Stimulated activated naive CD4-positive, alpha-beta T cell treated with Interleukin-2 at 50 U/mL for 16 hours (primary cell): ENCODE measurements at places on chromosomes 11 and 22.

- no peak for DNase-seq
These were observed 14.7 kb downstream of the LAYN start for GRCh38 chr11:111555255-111555654.

GRCh38 chr11:95925011-95925410, 1.1 kb upstream of the MTMR2 start:
- DNase-seq = no peak

GRCh38 chr11:101180481-101180880, 50.9 kb upstream of the PGR start:
- DNase-seq = no peak

GRCh38 chr22:24144778-24145085, 36.6 kb upstream of the SUSD2 start:
- no peak for DNase-seq

GRCh38 chr11:995752-996420, 40.6 kb downstream of the MUC6 start:
- no peak for DNase-seq

DNA sequence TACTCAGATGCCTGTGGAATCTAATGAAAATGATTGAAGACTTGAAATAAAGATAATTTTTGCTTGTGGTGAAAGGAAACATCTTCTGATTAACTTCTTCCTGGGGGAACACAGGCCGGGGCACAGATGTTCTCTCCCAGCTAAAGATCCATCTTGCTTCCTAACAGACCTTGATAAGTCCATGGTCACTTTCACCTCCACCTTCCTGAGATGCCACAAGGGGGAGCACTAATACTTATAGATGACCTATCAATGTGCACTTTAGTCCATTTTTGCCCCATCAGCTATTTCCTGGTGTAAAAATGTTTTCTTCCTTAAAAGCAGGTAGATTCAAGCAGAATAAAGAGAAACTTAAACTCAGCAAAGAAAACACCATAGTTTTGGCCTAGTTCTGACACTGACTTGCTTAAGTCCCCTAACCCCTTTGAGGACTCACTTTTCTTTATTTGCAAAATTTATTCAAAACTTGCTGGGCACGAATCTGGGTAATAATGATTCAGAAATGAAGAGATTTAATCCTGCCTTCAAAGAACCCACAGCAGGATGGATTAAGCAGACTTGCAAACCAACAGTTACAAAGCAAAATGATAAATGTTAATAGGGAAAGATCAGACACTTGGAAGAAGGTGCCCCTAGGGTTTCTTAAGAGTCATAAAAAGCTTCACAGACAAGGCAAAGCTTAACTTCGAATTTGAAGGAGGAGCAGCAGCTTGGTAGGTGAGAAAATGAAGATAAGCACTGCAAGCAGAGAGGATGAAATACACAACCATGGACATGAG, 158.7 kb downstream of the RAB38 start:
- peak; percentile 8 for DNase-seq

DNA sequence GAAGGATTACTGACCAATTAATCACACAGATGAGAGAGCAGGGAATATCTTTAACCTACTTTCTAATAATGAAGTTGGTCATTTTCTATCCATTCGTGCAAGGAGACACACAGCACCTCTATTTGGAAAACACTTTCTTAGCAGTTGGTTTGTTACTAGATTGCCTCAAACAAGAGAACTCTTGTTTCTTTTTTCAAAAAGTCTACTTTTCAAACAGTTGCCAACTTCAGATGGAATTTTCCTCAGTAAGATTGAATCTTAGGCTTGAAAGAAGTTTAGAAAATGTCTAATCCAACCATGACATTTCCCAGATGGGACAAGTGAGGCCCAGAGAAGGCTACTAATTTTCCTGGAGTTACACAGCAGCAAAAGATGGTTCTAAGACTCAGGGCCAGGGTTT, 42.4 kb upstream of the SMTN start:
- no peak for DNase-seq

GRCh38 chr11:102110761-102111010, 439 bp downstream of the YAP1 start:
- no peak for DNase-seq

DNA sequence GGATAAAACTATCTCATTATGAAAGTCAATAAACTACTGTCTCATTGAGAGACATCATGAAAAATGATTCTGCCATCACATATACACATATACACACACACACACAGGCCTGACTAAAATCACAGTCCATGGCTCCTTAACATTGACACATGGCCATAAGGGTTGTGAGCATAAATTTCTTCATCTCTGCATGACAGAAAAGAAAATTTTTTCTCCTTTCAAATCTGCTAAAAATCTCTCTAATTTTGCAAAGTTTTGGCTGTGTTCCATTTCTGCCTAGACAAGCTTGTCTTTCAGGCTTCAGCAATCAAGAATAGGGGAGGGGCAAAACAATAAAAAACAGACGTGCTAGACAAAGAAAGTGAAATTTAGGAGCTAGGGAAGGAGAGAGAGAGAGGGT, 324.5 kb downstream of the LRRC4C start:
- no peak for DNase-seq

- no peak for DNase-seq
These were observed 6.1 kb upstream of the STIM1 start for GRCh38 chr11:3849297-3849874.

GRCh38 chr11:8813658-8814057, 97.3 kb upstream of the AKIP1 start:
- DNase-seq = peak; percentile 16

DNA sequence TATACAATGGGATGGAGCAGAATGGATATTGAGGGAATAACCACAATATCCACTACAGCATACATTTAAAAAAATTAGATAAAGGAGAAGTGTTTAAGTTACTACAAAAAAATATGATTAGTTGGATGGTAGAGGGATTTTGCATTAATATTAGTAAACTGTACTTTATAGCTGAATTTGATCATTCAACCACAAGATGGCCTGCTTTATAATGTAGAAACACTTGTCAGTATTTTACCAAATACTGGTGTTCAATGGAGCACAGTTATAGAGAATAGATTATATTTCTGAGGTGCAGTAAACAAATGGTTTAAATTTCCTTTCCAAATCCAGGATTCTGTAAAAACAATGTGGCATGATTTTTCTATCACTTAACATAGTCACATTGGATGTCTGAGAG, 818.8 kb upstream of the CHORDC1 start:
- no peak for DNase-seq

- no peak for DNase-seq
These were observed 143.5 kb downstream of the NXPE2 start for GRCh38 chr11:114821621-114822412.

GRCh38 chr11:27551127-27551526, 44.6 kb upstream of the LIN7C start:
- no peak for DNase-seq

DNA sequence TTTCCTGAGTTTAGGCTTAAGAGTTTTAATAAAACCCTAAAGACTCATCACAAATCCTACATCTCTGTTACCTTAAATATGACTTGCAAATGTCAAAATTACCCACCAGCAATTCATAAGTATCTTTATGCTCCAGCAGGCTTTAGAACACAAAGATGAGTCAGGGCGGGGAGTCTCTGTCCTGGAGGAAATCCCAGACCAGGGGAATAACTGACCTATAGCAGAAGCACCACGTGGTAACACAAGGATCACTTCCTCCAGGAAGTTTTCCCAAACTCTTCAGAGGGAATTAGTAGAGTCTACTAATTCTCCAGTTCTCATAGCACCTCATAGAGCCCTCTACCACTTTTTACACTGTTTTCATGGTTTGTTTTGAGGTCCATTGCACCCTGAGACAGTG, 217.0 kb downstream of the NAV2 start:
- no peak for DNase-seq

- no peak for DNase-seq
These were observed 109.1 kb downstream of the MPPED2 start for GRCh38 chr11:30477061-30477460.

DNA sequence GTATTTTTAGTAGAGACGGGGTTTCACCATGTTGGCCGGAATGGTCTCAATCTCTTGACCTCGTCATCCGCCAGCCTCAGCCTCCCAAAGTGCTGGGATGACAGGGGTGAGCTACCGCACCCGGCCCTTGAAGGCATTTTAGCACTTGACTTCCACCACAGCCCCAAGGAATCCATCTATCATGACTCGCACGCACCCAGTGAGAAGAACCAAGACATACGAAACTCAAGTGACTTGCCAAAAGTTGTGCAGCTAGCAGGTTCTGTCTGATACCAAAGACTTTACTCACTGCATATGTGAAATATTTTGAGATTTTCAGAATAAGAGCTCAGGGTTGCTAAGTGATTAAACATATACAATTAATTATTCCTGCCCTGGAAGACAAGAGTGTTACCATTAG, 21.0 kb downstream of the FLI1 start:
- DNase-seq = no peak

DNA sequence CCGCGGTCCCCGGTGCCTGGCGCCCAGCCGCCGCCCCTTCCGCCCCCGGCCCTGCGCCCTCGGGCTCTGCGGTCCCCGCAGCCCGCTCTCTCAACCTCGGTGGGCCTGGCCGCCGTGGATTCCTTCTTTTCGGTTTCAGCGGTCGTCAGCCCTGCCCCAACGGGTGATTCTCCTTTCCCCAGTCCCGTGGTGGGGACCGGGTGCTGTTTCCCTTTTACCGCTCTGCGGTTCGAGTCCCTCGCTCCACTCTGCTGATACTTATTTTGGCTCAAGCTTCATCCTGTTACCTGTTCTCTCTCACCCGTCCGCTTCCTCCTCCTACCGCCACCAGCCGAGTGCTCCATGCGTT, 494 bp downstream of the ZDHHC5 start:
- DNase-seq = peak; percentile 40

DNA sequence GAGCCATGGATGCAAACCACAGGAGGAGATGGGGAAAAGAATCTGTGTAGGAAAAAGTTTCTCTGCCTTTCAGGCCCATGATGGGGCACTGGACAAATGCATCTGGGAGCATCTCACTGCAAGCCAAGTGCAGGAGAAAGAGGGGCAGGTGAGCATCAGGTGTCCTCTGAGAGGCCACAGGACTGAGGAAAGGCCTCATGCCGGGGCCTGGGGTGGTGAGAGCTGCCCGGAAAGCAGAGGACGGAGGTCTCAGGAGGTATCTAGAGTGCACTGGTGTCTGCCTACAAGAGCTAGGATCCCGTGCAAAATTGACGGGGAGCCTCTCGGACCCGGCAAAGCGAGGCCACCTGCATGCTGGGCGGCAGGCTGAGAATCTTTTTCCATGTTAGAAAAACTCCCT, 73.9 kb downstream of the CTTN start:
- no peak for DNase-seq

DNA sequence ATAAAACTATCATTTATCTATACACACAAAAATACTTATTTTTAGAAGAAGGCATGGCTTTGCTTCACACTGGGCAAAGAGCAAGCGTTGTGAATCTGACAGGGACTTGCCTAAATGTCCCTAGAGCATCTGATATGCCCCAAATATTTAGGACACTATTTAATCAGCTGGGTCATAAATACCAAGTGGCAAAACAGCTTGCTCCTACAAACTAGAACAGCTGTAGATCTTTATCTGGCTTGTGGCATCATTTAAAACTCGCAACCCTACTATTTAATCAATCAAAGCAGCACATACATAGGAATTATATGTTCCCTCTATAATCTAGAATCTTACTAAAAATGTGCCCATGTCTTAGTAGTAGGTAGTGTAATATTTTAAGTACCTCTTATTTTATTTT, 999.5 kb downstream of the JRKL start:
- no peak for DNase-seq

DNA sequence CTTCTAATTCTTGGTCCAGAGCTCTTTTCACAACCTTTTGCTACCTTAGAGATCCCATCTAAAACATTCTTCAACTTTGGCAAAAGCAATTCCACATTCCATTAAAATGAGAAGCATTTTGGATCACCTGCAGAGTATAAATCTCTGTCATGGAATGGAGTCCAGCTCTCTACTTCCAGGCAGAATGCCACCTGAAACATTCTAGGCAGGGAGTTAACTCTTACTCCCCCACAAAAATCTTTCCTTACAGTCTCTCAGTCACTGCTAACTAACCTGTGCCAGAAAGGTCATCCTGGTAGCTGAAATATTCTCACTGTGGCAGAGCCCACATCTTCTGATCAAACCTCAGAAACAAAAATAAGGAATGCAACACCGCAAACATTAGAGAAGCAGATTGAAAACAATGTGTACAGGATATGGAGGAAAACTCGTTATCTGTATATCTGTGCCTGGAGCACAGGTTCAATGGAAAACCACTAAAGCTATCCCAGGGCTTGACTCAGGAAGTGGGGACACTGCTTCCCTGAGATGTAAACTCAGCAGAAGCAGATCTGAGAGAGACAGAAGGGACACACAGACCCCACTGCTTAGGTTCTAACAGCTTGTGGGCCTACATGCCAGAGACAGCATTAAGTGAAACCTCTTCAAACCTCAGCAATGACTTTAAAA, 78.9 kb downstream of the KCNC1 start:
- no peak for DNase-seq

- no peak for DNase-seq
These were observed 85.2 kb upstream of the RTL6 start for GRCh38 chr22:44583061-44583760.

- no peak for DNase-seq
These were observed 3.4 kb downstream of the PTPRJ start for GRCh38 chr11:47983464-47984397.

GRCh38 chr11:114416441-114416961, 16.0 kb downstream of the RBM7 start:
- no peak for DNase-seq

- no peak for DNase-seq
These were observed 321.9 kb downstream of the MIAT start for GRCh38 chr22:26979294-26979693.

DNA sequence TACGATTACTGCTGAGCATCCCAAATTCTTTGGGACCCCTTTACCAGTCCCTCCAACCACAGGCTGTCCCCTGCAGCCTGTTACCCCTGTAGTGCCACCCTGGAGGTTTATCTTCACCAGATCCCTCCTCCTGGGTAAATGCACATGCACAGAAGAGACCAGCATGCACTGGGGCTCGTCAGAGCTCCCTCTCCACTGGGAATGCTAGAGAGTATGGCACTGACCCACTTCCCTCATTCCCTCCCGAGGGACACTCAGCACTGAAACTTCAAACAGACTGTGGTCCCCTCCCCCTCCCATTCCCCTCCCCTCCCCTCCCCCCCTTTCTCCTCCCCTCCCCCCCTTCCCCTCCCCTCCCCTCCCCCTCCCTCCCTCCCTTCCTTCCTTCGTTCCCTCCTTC, 49.1 kb downstream of the C11orf91 start:
- DNase-seq = no peak

DNA sequence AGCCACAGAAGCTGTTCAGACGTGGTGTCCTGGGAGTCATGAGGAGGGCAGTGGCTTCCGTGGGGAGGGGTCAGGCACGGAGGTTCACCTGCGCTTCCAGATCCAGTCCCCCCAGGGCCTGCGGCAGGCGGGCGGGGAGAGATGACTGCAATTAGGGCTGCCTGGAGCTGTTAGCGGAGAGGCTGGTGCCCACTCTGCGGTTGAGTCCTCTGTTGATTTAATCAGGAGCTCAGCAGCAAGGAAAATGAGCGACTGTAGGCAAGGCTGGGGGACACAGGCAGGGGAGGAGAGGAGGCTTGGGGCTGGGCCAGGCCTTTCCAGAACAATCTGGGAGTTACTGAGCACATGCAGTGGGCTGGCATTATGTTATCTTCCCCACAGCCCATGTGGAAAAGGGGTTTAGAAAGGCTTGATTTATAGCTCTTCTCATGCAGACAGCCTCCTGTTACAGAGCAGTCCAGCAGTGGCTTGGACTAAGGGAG, 13.1 kb downstream of the PLCB3 start:
- DNase-seq = no peak

- DNase-seq = no peak
These were observed 25.6 kb downstream of the TIMP3 start for GRCh38 chr22:32827049-32827602.
